Kidney (tissue), 22 donors: ENCODE measurements at places on chromosomes 3 and 15. TPM values are rescaled to one million over a fixed set of nuclear protein-coding genes. Genes with fewer than 3 reads are reported as not detected.
A peak's percentile ranks its signal among the peaks of the same experiment; 100 is the strongest.

DNA sequence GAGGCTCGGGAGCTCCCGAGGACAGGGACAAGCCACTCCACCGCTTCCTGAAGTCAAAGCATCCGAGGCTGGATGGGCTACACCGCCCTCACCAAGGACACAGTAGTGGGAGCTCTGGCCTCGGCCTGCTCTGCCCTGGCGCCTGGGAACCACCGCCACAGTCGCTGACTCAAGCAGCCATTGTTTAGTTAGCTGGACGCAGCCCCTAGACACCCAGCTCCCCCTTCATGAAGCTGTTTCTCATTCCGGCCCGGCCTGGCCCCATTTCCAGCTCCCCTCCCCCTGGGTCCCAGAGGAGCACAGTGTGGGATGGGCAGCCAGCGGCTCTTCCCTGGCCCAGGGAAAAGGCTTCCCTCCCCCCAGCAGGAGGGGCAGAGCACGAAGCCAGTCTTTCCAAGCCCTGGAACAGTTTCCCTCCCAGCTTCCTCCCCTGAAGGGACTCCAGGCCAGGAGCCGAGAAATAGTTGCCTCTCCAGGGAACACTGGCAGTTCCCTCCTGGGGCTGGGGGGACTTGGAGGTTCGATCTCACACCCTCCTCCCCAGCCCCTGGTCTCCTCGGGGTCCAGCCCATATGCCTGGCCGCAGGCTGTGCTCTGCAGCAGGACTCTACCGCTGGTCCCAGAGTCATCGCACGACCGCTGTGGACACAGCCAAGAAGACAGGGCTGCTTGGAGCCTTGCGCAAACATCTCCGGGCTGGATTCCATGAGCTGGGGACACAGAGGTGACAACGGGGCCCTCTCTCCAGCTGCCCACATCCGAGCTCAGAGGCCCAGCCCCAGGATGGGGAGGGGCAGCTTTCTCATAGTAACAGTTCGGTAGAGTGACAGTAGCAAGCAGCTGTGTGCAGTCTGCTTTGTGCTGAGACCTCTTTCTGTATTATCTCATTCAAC, 10.0 kb downstream of the PLXND1 start:
- H3K27me3 ChIP-seq: no peaks in the 10 kb centered on the region
- H3K4me1 ChIP-seq: peaks cover 4% of the 10 kb centered on the region
- H3K27ac ChIP-seq: peak overlapping the region; percentile 91
- peak; percentile 88 for DNase-seq
- H3K36me3 ChIP-seq: no peaks in the 10 kb centered on the region
- H3K4me3 ChIP-seq: no peak overlapping the region

GRCh38 chr3:153260681-153261080, 98.7 kb downstream of the RAP2B start:
- no peaks in the 10 kb centered on the region for H3K4me1 ChIP-seq
- DNase-seq: no peak
- no peaks in the 10 kb centered on the region for H3K27me3 ChIP-seq
- no peak overlapping the region for H3K27ac ChIP-seq
- no peak overlapping the region for H3K4me3 ChIP-seq
- no peaks in the 10 kb centered on the region for H3K36me3 ChIP-seq

Gene FBN1
- 30.8 TPM for total RNA-seq

DNA sequence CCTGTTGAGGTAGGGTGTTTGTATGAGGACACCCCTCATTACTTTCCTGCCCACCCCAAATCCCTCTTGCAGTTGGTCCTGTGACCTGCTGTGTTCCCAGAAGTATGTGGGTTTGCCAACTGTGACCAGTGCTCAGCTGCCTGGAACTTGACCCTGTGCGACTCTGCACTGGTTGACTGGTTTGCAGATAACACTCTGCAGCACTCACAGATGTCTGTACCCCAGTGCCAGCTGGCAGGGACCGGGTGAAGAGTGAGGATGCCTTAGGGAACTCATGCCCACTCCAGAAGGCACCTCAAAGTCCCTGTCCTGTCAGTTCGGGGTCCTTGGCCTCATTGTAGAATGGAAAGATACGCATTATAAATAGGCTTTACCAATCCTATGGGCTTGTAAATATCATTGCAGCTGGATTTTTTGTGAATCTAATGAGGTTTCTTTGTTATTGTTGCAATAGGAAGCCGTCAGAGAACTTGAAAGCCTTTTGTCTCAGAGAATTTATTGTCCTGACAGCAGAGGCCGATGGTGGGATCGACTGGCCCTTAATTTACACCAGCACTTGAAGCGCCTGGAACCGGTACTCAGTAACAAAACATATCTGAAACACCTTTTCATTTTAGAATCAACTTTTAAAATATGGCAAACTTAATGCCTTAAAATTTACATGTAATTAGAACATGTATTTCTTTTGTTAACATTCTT, 18.2 kb downstream of the FAN1 start:
- peaks cover 6% of the 10 kb centered on the region for H3K36me3 ChIP-seq
- H3K27me3 ChIP-seq: no peaks in the 10 kb centered on the region
- H3K4me1 ChIP-seq: peaks cover 28% of the 10 kb centered on the region
- H3K4me3 ChIP-seq: no peak overlapping the region
- peak overlapping the region; percentile 86 for H3K27ac ChIP-seq
- DNase-seq: peak; percentile 84

Gene SNTN
- total RNA-seq: not detected

DNA sequence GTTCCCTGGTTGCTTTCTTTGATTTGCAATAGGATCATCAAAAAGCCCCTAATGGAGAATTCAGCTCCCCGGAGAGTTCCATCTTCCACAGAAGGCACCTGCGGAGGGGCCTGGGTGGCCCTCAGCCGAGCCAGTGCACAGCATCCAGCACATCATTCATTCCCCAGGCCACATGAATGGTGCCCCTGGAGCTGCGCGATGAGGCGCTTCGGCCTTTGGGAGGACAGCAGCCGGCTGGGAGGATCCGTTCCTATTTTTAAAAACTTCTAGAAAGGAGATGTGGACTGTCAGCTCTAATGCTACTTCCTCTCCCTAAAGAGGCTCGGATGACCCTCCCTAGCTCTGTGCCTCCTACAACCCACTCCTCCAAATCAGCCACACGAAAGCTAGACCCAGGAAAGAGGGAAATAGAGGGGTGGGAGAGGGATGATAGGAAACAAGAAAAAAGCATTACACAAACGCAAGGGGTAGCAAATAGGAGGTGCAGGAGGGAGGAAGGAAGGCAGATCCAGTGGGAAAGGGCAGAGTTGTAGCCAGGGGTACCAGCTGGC, 20.3 kb downstream of the EHD4 start:
- no peak overlapping the region for H3K4me3 ChIP-seq
- H3K27ac ChIP-seq: no peak overlapping the region
- no peaks in the 10 kb centered on the region for H3K27me3 ChIP-seq

- no peaks in the 10 kb centered on the region for H3K27me3 ChIP-seq
- peak within 1 kb of the TSS; percentile 99 for H3K27ac ChIP-seq
- H3K4me3 ChIP-seq: peak within 1 kb of the TSS; percentile 90
- H3K36me3 ChIP-seq: no peaks in the 10 kb centered on the region
Observed at GRCh38 chr3:28348629-28349468, at the start of the genes AZI2 and ZCWPW2. Gene AZI2, minus strand, starts transcription at chr3:28348824. Its CDS starts 8,207 bp downstream, at chr3:28340617. Gene ZCWPW2, plus strand, starts transcription at chr3:28348721. Its CDS starts 64,348 bp downstream, at chr3:28413069.

DNA sequence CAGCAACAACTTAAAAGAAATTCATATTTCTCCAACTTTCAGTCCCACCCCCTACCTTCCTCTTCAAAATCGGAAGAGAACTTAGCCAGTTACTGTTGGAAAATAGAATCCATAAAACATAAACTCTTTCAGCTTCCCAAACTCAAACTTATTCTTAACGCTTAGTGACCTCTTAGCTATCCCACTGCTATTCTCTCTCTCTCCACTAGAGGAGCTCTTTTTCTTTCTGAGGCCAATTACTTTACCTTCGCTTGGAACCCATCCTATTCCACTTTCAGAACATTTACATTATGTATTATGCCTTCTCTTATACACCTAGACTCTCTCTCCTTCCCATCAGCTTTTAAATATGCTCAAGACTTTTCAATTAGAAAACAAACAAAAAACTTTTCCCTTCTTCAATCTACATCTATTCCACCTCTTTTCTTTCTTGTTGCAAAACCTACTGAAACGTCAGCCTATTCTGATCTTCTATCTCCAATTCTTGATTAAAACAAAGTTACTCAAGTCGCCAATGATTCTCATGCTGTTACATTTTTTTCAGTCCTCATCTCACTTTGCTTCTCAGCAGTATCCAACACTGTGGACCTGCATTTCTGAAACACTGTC, 13.4 kb upstream of the GHSR start:
- DNase-seq: peak; percentile 24
- no peak overlapping the region for H3K27ac ChIP-seq
- no peaks in the 10 kb centered on the region for H3K4me1 ChIP-seq
- H3K4me3 ChIP-seq: no peak overlapping the region

DNA sequence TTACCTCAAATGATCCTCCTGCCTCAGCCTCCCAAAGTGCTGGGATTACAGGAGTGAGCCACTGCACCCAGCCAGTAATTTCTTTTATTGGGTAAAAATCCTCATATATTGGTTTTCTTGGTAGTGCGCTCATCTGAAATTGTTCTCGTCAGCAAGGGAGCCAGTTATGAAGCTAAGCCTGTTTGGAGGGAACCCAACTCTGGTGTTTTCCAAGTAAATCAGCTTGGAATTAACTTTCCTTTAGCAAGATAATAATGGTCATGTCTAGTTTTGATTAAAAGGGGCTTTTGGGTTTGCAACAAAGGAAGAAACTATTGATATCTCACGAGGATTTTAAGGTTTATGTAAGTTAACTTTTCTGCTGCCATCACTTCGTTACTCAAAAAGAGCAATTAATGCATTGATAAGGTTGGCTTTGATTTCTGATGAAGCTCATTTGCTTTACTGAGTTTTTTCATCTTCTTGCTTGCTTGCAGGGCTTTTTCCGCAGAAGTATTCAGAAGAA, 72.7 kb downstream of the RARB start:
- H3K4me1 ChIP-seq: no peaks in the 10 kb centered on the region
- DNase-seq: no peak
- no peak overlapping the region for H3K27ac ChIP-seq
- no peaks in the 10 kb centered on the region for H3K36me3 ChIP-seq
- no peaks in the 10 kb centered on the region for H3K27me3 ChIP-seq
- no peak overlapping the region for H3K4me3 ChIP-seq

DNA sequence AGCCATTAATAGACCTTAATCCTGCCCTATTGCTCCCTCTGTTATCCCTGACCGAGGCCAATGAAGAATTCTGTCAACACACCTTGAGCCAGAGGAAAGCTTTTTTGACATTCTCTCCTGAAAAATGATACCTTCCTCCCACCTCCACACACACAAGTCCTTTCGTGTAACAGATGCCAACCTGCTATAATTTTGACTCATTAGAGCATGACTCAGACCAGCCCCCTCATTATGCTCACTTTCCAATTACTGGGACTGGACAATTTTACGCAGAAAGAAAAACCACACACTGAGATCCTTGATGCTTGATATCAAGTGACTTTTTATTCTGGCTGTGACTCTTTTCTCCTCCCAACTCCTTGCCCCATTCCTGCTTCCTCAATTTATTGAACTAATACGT, 50.9 kb downstream of the LSAMP start:
- H3K27ac ChIP-seq: no peak overlapping the region
- no peak for DNase-seq
- no peaks in the 10 kb centered on the region for H3K36me3 ChIP-seq
- H3K4me1 ChIP-seq: no peaks in the 10 kb centered on the region
- no peaks in the 10 kb centered on the region for H3K27me3 ChIP-seq

DNA sequence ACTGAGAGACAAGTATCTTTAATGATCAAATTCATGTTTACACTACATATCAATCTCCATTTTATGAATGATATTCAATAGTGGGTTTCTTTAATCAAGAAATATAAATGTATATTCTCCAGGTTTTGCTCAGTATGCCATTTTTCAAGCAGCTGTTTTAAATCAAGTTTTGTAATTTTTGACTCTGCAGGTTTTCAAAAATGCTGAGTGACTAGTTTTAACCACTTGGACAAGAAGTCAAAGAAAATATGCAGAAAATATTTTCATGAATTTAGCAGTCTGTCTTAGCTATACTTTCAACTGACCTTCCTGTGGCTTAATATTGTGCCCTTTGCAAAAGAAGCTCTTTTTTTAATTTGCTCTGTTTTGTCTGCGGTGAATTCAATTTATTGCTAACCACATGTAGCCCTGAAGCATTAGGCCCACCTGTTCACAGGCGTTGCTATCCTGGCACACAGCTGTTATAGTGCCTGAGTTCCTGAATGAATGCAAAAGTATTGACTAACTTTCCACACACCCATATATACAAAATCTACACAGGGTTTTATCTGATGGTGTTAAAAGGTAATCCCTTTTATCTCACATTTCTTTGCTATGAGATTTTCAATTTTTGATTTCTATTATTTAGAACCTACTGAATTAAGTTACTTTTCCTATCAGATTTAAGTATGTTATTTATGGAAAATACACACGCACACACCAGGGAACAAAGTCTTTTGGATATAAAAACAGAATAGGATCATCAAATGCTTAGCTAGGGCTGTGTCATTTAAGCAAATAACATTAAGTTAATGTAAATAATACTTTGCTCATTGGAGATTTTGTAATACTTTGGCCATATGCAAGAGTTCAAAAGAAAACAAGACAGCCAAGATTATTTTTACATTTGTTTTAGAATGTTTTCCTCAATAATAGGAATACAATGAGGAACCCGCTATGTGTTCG, 1166.1 kb upstream of the GBE1 start:
- H3K27me3 ChIP-seq: no peaks in the 10 kb centered on the region
- no peak overlapping the region for H3K4me3 ChIP-seq
- no peaks in the 10 kb centered on the region for H3K36me3 ChIP-seq

- no peaks in the 10 kb centered on the region for H3K36me3 ChIP-seq
- no peak for DNase-seq
- no peak overlapping the region for H3K27ac ChIP-seq
- H3K4me3 ChIP-seq: no peak overlapping the region
Observed at GRCh38 chr3:133940536-133940935, 44.9 kb upstream of the RAB6B start.

GRCh38 chr3:29718661-29719065, 437.8 kb downstream of the RBMS3 start:
- no peaks in the 10 kb centered on the region for H3K36me3 ChIP-seq
- no peak for DNase-seq
- H3K4me3 ChIP-seq: no peak overlapping the region
- no peaks in the 10 kb centered on the region for H3K4me1 ChIP-seq
- H3K27ac ChIP-seq: no peak overlapping the region

GRCh38 chr3:2992534-2992933, 117.6 kb downstream of the IL5RA start:
- H3K36me3 ChIP-seq: no peaks in the 10 kb centered on the region
- DNase-seq: no peak
- no peak overlapping the region for H3K4me3 ChIP-seq
- H3K4me1 ChIP-seq: no peaks in the 10 kb centered on the region
- H3K27ac ChIP-seq: no peak overlapping the region

Gene SHC4
- total RNA-seq: 0.50 TPM

Gene KNG1
- total RNA-seq: 8.7 TPM

DNA sequence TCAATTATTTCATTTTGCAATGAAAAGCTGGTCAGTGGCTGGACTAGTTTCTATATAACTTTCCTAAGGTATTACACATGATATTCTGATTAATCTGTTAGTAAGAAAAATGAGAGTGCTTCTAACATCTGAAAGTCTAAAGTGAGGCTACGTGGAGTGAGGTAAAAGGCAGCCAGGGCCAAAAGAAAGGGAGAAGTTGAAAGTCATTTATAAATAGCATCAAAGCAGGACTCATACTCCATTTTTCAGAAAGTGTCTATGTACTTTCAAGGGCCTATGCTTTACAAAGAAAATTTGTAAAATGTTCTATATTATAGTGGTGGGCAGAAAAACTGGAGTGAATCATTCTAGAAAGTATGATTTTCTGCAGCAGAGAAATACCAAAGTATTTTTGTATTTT, 80.0 kb downstream of the CSNK1G1 start:
- no peaks in the 10 kb centered on the region for H3K4me1 ChIP-seq
- H3K36me3 ChIP-seq: no peaks in the 10 kb centered on the region
- no peak overlapping the region for H3K4me3 ChIP-seq

GRCh38 chr15:61756071-61756820, 304.0 kb downstream of the VPS13C start:
- H3K4me1 ChIP-seq: no peaks in the 10 kb centered on the region
- no peak overlapping the region for H3K4me3 ChIP-seq
- H3K27me3 ChIP-seq: no peaks in the 10 kb centered on the region

Gene UROC1
- not detected for total RNA-seq

Gene SAMD7
- not detected for total RNA-seq

Gene ACTRT3
- total RNA-seq: 2.9 TPM
